GM20000 (cell line): ENCODE measurements at places on chromosomes 1 and 21.

DNA sequence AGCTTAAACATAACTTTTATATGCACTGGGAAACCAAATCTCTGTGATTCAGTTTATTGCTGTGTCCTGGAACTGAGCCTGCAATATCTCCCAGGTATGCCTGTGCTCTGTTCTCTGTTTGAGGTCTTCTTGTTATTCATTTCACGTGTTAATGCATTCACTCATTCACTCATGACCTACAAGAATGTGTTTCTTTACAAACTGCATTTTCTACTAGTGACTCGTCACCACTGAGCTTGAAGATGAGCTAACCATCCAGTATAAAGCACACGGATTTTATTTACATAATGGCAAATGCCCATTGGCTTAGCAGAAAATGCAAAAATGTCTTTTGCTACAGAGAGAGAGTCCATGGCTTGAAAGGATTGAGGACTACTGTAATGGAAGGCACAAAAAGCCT lies 75.0 kb upstream of the DUSP10 start:
- no peak for DNase-seq

DNA sequence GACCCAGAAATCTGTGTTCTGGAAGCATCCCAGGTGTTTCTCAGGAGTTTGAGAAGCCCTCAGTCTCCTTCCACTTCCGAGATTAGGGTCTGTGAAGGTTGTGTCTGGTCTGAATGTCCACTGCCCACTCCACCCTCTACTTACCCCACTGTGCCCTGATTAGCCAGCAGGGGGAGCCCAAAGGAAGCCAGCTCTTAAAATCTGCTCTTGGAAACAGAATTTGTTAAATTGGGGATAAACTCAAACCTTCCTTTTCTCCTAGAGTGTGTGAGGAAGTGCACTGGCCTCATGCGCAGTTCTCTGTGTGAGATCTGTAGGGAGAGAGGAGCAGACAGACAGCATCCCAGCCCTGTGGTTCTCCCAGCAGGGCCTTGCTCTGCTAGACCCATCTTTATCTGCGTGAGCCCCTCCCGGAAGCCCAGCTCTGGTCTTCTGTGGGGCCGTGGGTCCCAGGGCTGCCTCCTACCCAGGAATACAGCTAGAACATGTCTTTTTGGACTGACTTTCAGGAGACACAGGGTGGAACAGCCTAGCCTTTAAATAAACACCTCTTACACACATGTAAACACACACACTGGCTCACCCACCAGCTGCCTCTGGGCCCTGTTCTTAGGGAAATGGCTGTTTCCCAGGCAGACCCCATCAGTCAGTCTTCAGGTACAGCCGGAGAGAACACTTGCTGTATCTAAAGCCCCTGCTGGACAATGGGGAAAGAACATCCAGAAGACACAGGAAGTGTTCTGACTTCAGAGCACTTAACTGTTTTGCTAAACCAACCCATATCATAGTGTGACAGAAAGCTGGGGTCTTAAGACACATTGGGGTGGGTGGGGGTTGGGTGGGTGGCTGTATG lies 52.2 kb downstream of the SMYD2 start:
- peak; percentile 42 for DNase-seq

DNA sequence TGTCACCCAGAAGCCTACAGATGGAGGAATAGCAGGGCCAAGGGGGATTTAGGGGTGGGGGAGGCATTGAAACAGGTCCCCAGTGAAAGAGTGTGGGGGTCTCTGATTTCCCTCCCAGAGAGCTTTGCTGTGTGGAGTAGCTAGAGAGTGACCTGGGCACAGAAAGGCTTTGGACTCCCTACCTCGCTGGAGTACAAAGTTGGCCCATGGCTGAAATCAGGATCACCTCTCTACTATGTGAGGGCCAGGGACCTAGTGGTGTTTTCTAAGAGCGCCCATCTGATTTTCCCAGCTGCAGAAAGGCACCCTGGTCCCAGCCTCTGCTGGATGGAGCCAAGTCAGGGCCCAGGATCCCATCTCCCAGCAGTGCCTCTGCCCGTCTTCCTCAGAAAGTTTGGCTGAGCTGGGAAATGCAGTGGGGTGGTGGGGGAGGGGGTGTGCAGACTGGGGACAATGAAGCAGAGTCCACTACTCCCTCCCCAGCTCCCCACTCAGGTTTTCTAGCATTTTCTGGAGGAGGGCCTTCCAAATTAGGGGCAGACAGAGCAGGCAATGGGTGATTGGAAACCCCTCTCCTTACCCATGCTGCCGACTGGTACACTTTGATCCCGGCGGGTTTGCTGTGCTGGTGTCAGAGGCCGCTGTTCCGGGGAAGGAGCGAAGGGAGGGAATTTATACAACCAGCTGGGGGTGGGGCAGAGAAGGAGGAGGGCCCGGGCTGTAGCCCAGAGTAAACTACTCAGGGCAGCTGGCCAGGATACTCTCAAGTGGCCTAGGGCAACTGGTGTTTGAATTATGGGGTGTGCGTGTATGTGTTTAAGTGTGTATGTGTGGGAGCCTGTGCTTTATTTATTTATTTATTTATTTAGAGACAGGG lies at the start of gene SELENBP1:
TSS of gene SELENBP1 (minus strand) at position 648 of the 877 bp plus-strand sequence. CDS start at position 584, 64 bp downstream.
- no peak for DNase-seq

GRCh38 chr1:241838897-241839296 lies 9.1 kb upstream of the EXO1 start:
- DNase-seq: no peak

- DNase-seq: no peak
These were observed 2.8 kb downstream of the HES4 start for GRCh38 chr1:996851-997712.

GRCh38 chr1:112264010-112264409 lies 132.0 kb upstream of the CTTNBP2NL start:
- no peak for DNase-seq

DNA sequence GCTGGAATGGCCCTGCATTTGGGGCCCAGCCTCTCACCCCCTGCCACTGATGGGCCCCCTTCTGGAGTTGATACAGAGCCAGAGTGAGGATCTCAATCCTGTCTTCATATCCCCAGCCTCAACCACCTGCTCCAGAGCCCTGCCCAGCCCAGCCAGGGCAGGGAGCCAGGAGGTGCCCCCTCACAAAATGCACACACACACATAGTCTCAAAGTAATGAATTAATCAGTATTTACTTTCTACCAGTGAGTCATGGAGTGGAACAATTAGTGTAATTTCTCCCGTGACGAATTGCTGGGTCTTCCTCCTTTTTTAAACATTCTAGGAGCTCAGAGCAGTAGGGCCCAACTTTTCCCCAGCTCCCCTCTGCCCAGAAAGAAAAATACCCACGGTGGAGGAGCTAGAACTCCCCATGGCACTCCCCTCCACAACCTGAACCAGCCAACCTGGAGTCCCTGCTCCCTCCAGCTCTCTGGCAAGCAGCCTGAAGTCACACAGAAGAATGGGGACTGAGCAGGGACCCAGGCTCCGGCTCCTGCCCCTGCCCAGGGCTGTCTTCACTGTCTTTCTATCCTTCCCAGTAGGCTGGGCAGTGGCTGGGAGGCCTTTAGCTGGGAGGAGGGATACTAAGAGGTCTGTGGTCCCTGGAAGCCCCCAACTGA lies 29.3 kb downstream of the SDC3 start:
- no peak for DNase-seq

DNA sequence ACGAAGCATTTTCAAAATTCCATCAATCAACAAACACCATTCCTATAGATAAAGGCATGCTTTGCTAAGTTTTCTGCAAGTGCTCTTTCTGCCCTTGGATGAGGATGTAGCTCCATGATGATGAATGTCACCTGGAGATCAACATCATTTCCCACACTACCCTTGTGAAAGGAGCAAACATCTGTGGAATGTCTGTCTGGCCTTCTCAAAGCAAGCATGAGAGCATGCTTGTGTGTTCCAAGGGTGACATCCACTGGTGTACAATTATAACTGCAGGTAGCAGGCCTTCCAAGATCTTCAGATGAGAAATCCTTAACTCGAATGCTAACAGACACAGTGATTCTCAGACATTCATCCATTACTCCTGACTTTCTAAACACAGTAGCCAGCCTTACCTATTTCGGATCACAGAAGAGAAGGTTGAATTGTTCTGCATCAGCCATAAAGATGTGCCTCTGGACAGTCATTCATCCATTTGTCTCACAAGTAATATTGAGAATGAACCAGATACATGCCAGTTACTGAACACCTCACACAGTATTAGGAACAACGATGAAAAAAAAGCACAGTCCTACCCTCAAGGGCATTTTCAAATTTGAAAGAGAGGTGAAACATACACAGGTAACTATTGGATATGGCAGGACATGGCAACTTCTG lies 162.4 kb downstream of the TPR start:
- DNase-seq: peak; percentile 51

- no peak for DNase-seq
These were observed 20.6 kb upstream of the MAGI3 start for GRCh38 chr1:113369699-113370098.

- DNase-seq: peak; percentile 42
These were observed 173.6 kb downstream of the RERE start for GRCh38 chr1:8643542-8644536.

DNA sequence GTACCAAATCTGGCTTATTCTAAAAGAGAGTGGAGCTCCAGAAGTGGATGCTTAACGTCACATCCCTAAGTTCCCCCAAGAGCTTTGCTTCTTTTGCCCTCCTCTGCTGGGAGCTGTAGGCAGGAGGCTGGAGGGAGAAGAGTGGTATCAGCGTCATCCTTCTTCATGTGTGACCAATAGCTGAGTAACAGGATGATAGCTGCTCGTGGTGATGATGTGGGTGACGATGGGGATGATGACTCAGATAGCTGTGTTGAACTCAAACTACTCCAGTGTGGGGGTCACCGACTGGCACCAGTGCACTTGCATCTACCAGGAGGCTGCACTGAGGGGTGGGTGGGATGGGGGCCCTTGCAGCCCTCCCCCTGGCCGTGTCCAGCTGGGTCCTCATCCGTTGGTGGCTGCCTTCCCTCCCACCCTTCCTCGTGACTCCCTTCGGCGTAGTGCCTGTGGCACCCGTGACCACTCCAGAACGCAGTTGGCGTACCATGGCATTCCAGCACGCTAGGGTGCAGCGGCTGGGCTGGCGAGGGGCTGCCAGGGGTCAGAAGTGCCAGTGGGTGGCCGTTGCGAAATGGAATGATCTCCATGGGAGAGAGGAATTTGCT lies 1.1 kb downstream of the IGFN1 start:
- no peak for DNase-seq
